ENCODE measurements at places on chromosomes 1 and 21.

GRCh38 chr1:201346337-201346939 lies 31.0 kb downstream of the TNNT2 start:
- no peak for DNase-seq

GRCh38 chr1:42335809-42336518 lies 929 bp upstream of the FOXJ3 start:
- no peak for DNase-seq

GRCh38 chr1:99601709-99602403 lies 44.1 kb upstream of the PALMD start:
- no peak for DNase-seq

GRCh38 chr1:109732390-109732881 lies 8.4 kb downstream of the GSTM3 start:
- DNase-seq: no peak

DNA sequence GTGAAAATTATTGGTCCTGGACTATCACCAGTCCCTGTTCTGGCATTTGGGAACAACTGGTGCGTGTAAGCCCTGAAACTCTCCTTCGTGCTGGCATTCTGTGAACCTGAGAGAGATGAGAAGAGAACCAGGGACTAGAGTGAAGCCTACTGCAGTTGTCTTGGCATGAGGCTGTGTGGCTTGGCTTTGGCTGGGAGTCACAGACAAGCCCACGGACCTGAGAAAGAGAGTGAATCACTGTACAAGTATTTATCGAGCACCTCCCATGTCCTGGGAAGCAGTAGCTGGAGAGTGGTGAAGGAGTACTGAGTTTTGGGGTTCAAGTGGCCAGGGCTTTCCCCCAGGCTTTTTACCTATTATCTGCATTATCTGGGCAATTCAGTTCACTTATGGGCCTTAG lies 63.3 kb downstream of the FGGY start:
- DNase-seq: no peak

- DNase-seq: no peak
Measured at GRCh38 chr1:54710841-54711240, 4.8 kb upstream of the TTC4 start.

GRCh38 chr21:31136891-31137290 lies 98.6 kb upstream of the KRTAP19-8 start:
- DNase-seq: no peak

GRCh38 chr1:66652556-66652955 lies 99.7 kb upstream of the DYNLT5 start:
- DNase-seq: no peak

DNA sequence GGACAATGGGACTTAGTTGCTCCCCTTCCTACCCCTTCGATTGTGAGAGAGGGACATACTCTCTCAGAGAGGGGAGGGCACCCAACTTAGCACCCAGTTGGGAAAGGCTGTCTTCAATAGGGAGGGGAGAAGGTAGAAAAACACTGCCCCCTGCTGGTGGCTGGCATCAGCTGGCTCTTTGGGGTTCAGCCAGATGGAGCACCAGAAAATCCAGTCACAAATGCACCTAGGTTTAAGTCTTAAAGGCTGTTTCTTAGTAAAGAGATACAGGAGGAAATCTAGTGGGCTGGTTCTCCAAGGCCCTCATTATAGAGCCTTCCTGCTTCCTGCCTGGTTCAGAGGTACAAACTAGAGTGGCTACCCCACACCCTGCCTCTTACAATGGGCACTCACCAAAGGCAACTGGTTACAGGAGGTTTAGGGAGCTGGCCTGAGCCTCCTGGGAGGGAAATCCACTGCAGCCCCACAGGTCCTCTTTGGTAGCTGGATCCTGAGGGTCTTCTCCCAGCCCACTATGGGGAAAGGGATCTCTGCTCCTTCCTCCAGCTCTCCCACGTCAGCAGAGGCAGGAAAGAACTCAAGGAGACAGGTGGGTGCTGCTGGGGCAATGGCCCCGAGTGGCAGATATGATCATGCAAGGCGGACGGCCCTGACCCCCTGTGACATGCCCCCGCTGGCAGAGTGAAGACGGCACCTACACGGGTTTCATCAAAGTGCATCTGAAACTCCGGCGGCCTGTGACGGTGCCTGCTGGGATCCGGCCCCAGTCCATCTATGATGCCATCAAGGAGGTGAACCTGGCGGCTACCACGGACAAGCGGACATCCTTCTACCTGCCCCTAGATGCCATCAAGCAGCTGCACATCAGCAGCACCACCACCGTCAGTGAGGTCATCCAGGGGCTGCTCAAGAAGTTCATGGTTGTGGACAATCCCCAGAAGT lies 28.3 kb downstream of the EIF2D start:
- no peak for DNase-seq

DNA sequence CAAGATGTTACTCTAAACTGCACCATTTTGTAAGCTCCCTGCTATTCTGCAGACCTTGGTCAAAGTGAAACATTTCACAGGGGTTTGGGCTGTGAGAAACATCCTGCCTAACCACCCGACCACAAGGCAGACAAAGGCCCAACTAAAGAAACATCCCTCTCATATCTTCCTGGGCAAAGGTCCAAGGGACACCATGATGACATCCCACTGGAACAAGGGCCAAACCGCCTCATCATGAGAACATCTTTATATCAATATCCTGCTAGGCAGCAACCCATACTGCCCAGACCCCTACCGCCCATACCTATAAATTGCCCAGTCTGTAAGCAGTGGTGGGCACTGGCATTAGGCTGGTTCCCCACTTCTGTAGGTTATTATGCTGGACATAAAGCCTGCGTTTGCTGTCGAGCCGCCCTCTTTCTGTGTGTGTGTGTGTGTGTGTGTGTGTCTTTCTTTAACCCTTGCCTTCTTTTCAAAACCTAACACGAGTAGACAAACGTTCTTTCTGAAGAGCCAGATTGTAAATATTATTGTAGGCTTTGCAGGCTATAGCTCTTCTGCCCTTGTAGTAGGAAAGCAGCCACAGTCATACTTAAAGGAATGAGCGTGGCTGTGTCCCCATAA lies 1.0 kb upstream of the PPIE start:
- no peak for DNase-seq

DNA sequence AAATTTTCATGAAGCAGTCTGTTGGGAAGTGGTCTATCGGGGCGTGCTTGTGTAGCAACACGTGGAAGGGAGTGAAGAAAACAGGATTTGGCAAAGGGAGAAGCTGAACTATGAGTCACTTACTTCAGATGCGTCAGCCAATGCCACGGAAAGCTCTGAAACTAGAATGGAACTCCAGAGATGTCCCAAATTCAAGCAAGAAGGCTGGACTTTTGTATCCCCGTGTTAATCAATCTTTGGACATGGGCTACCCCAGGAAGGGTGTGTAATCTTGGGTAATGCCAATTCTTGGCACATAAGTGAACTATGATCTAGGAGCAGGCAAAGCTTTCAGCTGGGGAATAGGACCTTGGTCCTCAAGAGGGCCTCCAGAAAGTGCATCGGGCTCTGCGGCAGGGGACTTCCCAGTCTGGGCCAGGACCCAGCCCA lies 102.6 kb downstream of the ADSS2 start:
- DNase-seq: no peak

- DNase-seq: no peak
Measured at GRCh38 chr1:233337505-233337904, 10.0 kb downstream of the MAP3K21 start.

DNA sequence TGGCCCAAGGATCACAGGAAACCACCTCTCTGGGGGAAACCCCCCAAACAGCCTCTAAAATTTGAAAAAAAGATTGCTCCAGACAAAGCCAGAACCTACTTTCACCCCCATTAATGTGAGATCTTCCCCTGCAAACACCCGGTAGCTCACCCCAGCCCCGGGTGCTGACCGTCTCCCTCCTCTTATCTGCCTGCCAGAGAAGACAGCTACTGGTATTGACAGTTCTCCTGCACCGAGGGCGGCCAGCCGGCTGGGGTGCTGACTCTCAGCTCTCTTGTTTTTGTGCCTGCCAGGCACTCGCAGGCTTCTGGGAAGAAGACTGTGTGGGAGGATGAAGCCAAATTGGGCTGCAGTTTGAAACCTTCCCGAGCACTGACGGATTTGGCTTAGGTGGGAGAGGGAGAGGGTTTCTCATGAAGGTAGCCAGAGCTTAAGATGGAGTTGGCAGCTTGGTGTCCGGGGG lies 48.2 kb downstream of the RASSF5 start:
- no peak for DNase-seq

DNA sequence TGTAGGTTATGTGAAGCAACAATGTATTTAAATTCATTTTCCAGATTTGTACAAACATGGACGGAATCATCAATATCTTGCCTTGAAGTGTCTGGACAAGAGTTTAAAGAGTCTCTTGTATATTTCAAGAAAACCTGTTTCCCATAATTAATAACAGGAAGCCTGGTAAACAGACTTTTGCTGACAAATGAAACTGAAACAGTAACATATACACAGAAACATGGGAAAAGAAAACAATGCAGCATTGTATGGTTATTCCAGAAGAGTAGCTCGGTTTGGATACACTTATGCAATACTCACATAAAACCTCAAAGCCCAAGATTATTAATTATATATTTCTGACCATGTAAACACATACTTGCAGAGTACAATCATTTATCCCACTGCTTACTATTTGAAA lies 265.5 kb downstream of the PTPRC start:
- no peak for DNase-seq

GRCh38 chr1:63789856-63790605 lies 16.2 kb downstream of the ROR1 start:
- DNase-seq: no peak

- no peak for DNase-seq
Measured at GRCh38 chr1:62361431-62361830, 42.2 kb upstream of the KANK4 start.

- DNase-seq: no peak
Measured at GRCh38 chr1:212430955-212431394, 1.7 kb upstream of the NENF start.

DNA sequence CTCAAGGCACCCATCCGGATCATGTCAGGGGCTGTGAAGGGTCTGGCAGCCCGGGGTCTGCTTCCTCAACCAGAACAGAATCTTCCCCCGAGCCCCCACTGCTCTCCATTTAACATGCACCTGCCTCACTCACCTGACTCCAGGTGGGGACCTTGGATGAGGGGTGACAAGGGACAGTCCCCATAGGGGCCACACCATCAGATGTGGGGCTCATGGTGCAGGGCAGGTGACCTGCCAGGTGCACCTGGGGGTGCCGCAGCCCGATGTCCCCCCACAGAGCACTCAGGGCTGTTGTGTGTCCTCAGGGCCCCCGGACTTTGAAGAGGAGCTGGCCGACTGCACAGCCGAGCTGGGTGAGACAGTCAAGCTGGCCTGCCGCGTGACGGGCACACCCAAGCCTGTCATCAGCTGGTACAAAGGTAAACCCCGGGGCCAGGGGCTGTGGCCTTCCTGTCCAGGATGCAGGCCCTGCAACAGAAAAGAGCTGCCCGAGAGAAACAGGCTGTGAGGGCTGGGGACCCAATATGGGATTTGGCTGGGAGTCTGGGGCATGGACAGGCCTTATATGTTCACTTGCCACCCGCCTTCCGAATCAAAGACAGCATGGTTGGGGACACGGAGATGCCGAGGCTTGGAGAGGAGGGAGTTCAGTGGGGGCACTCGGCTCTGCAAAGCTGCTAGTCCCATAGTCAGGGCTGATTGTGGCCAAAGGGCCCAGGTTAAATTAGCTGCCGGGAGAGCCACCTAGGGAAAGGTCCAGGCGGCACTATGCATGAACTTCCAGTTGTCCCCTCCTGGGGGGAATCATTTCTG lies 64.6 kb downstream of the TRIM11 start:
- DNase-seq: no peak

DNA sequence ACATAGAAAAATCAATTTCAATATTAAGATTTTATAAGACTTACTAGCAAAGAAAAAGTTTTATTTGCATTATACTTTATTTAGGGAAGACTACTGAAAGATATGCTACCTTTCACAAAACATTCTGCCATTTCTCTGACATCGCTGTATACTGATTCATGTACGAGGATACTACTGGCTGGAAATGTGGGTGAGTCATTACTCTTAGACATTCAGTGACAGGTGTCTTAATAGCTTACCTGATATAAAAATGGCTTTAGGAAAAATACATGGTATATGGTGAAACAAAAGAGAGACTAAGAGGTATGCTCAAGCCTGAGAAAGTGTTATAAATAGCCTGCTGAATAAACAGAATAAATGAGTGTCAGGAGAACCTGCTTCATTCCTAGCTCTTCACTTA lies 73.0 kb upstream of the EXO1 start:
- no peak for DNase-seq

GRCh38 chr1:11598461-11598860 lies 55.8 kb downstream of the FBXO2 start:
- no peak for DNase-seq

DNA sequence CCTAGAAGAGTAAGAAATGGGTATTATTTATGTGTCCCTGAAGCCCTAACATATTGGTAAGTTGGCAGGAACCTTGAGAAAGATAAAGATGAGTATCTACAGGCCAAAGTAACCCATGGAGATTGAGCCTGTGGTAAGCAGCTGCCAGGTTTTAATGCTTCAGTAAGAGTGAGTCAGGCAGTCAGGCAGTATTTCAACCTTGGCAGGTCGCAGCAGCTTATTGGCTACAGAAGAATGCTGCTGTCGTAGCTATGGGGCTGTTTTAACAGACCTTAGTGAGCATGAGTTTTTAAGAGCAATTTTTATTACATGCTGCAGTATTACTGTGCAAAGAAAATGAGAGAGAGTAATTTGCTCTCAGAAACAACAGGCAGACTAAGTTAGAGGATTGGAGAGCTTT lies 10.3 kb upstream of the SLC30A10 start:
- DNase-seq: no peak

- DNase-seq: no peak
Measured at GRCh38 chr1:6351480-6352137, 42.0 kb downstream of the ACOT7 start.

GRCh38 chr1:90850181-90850897 lies 133.2 kb upstream of the BARHL2 start:
- DNase-seq: no peak

GRCh38 chr1:163013826-163014600 lies 55.1 kb upstream of the RGS4 start:
- DNase-seq: no peak

- no peak for DNase-seq
Measured at GRCh38 chr1:48245106-48245505, 22.6 kb downstream of the SLC5A9 start.

DNA sequence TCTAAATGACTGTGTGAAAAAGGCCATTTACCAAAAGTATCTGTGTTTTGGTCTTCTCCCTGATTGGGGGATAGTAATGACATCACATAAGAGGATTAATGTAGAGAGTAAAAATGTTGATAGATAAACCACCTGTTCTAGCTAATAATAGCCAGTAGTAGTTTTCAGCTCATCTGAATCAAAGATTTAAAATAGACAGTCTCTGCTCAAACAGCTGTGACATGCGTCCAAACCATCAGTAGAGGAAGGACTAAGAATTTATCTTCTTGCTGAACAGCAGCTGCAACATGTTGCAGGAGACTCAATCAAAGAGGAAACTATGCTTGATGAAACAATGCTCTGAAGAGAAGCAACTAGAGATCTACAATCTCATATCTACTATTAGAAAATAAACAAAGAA lies 21.4 kb downstream of the TMPRSS15 start:
- DNase-seq: no peak

- no peak for DNase-seq
Measured at GRCh38 chr1:162690672-162691434, 58.6 kb downstream of the DDR2 start.

Data from esophagus squamous epithelium (tissue), 5 donors.